CD4-positive, CD25-positive, alpha-beta regulatory T cell (primary cell): ENCODE measurements at places on chromosomes 3 and 15. TPM values are rescaled to one million over a fixed set of nuclear protein-coding genes. Genes with fewer than 3 reads are reported as not detected.

DNA sequence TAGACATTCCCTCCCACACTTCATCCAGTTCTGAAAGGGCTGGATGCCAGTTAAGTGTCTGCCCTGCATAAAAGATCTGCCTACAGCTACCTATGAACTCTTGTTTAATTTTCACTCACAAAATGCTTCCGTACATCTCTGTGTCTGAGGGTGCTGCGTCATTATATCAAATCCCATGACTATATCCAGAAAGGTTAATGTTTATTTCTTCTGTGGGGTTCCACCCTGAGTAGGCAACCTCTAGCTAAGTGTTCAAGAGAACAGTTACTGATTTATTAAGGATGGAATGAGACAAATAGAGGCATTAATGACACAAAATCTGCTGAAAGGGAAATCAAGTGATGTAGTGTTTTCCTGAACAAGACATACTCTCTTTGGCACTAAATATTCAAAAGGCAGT, 220.2 kb downstream of the MTHFS start:
- H3K36me3 ChIP-seq: no peaks in the 10 kb centered on the region
- DNase-seq: no peak
- H3K27me3 ChIP-seq: peaks cover 3% of the 10 kb centered on the region

Gene TERB2
- total RNA-seq: not detected

- no peaks in the 10 kb centered on the region for H3K4me1 ChIP-seq
- no peak overlapping the region for H3K27ac ChIP-seq
- peaks cover 2% of the 10 kb centered on the region for H3K27me3 ChIP-seq
- no peaks in the 10 kb centered on the region for H3K36me3 ChIP-seq
- DNase-seq: no peak
These were observed 257.4 kb downstream of the CGGBP1 start for GRCh38 chr3:87801409-87801808.

Gene MYRIP
- not detected for total RNA-seq

DNA sequence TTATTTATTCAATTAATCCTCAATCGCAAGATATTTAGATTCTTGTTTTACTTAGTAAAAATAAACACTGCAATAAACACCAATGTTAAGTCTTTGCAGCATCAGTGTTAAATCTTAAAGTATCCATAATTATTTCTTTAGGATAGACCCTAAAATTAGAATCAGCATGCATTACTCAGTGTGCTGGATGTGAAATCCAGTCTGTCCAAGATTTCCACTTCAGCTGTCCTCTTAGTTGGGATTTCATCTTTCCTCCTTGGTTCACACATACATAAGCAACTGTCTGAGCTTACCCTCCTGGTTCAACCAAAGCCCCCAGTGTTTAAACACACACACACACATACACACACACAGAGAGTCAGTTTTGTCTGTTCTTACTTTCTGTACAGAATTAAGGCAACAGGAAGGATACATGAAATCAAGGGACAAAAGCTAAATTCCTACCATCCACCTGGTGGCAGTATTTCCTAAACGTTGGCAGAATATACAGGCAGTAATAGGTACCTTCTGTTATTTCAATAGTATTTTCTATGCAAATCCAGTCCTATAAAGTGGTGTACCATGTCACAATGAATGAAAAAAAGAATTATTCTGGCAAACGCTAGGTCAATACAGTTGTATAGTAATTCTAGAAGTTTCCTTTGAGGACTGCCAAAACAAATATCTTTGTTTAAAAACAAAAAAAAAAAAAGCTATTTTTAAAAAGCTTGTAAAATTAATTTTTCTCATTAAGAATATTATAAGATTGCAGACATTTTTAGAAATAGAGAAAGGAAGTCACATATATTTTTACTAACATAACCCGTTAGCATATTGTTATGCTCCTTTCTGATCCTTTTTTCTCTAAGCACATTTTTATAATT, 27.3 kb upstream of the DMXL2 start:
- H3K4me3 ChIP-seq: no peak overlapping the region
- DNase-seq: peak; percentile 72
- peaks cover 3% of the 10 kb centered on the region for H3K27me3 ChIP-seq
- no peaks in the 10 kb centered on the region for H3K36me3 ChIP-seq
- H3K27ac ChIP-seq: no peak overlapping the region

GRCh38 chr3:36397841-36398240, 17.5 kb downstream of the STAC start:
- H3K27ac ChIP-seq: no peak overlapping the region
- H3K4me1 ChIP-seq: no peaks in the 10 kb centered on the region
- H3K4me3 ChIP-seq: no peak overlapping the region
- no peaks in the 10 kb centered on the region for H3K36me3 ChIP-seq
- DNase-seq: no peak

DNA sequence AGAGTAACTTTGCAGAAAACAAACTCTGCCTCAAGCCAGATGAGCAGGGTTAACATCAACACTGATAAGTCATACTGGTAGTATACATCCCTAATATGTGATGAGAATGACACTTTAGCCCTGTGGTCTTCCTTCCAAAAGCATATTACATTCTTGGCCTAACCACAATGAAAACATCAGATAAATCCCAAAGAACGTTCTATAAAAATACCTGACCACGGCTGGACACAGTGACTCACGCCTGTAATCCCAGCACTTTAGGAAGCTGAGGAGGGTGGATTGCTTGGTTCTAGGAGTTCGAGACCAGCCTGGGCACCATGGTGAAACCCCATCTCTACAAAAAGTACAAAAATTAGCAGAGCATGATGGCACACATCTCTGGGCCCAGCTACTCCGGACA, 4.7 kb downstream of the TMCC1 start:
- H3K27ac ChIP-seq: no peak overlapping the region
- no peaks in the 10 kb centered on the region for H3K36me3 ChIP-seq
- no peak overlapping the region for H3K4me3 ChIP-seq
- no peak for DNase-seq
- H3K4me1 ChIP-seq: peaks cover 32% of the 10 kb centered on the region
